Spinal cord (tissue), 10 donors: ENCODE measurements at places on chromosomes 3 and 15.

DNA sequence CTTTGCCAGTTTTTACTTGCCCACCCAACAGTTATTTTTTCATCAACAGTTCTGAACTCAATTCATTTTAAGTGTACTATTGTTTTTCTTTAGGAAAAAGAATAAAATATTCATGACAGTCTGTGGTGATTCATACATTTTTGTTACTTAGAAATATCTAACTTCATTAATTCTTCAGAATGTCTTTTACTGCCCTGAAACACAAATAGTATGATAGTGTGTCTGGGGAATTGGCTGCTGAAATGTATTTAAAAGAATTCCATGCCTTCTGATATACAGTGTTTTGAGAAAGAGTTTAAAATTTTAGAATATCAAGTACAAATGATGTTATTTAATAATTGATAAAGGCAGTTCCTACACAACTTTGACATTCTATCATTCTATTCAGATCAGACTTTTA lies 854.1 kb downstream of the NAALADL2 start:
- no peak overlapping the region for H3K27ac ChIP-seq
- no peak for DNase-seq
- H3K27me3 ChIP-seq, result no peaks in the 10 kb centered on the region
- no peaks in the 10 kb centered on the region for H3K4me1 ChIP-seq
- no peak overlapping the region for H3K4me3 ChIP-seq

- no peaks in the 10 kb centered on the region for H3K4me1 ChIP-seq
- no peaks in the 10 kb centered on the region for H3K36me3 ChIP-seq
- no peak overlapping the region for H3K27ac ChIP-seq
- H3K4me3 ChIP-seq, result no peak overlapping the region
These were observed 21.8 kb upstream of the ATP13A5 start for GRCh38 chr3:193400304-193400703.

DNA sequence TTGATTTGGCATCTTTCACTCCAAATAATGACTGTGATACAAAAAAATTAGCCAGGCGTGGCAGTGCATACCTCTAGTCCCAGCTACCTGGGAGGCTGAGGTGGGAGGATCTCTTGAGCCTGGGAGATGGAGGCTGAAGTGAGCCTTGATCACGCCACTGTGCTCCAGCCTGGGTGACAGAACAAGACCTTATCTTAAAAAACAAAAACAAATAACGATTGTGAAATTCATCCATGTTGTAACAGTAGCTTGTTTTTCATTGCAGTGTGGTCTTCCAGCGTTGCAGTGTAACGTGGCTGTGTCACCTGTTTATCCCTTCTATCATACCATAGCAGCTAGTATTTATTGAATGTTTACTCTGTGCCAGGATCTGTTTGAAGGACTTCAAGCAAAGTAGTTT lies 120.9 kb downstream of the ITPR1 start:
- H3K27ac ChIP-seq, result no peak overlapping the region
- no peaks in the 10 kb centered on the region for H3K4me1 ChIP-seq
- H3K4me3 ChIP-seq, result no peak overlapping the region
- no peak for DNase-seq
- H3K27me3 ChIP-seq, result no peaks in the 10 kb centered on the region

DNA sequence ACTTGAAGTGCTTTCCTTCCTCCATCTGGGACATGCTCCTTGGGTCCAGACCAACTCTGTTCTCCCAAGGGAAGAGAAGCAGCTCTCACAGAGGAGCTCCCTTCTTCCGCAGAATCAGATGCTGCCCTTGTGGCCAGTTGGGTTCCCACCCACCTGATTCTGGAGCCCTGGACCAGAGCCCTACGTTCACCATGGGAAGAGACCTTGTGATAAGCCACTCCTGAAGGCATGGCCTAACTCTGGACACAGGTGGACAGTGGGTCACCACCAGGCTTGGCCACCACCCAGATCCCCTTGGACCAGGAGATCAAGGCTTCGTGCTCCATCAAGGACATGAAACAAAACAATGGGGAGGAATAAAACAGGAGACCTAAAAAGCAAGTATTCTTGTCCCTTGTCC lies 172.2 kb downstream of the RPLP1 start:
- no peaks in the 10 kb centered on the region for H3K27me3 ChIP-seq
- H3K4me1 ChIP-seq, result no peaks in the 10 kb centered on the region
- H3K36me3 ChIP-seq, result no peaks in the 10 kb centered on the region
- H3K4me3 ChIP-seq, result no peak overlapping the region
- DNase-seq, result no peak

- no peak overlapping the region for H3K4me3 ChIP-seq
- H3K27ac ChIP-seq, result peak overlapping the region; percentile 40
- no peak for DNase-seq
- H3K36me3 ChIP-seq, result peaks cover 2% of the 10 kb centered on the region
- H3K4me1 ChIP-seq, result peaks cover 13% of the 10 kb centered on the region
- H3K27me3 ChIP-seq, result no peaks in the 10 kb centered on the region
These were observed 34.3 kb upstream of the ANKDD1A start for GRCh38 chr15:64877435-64877834.

- no peaks in the 10 kb centered on the region for H3K36me3 ChIP-seq
- no peaks in the 10 kb centered on the region for H3K27me3 ChIP-seq
- H3K27ac ChIP-seq, result no peak overlapping the region
- no peak for DNase-seq
These were observed 585.5 kb upstream of the DPPA4 start for GRCh38 chr3:109922856-109923255.

DNA sequence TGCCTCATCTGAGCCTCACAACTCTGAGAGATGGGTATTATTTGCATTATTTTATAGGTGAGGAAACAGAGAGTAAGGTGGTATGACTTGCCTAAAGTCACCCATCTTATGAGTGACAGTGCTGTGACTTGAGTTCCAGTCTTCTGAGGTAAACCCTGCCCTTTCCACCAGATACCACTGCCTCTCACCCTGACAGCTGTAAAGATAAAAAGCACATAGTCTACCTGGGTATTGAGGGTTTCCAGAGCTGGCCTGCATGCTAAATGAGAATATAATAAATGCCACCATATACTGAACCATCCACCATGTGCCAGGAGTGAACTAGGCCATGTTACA lies 25.6 kb downstream of the RASGRP1 start:
- H3K36me3 ChIP-seq, result no peaks in the 10 kb centered on the region
- no peak overlapping the region for H3K4me3 ChIP-seq
- no peak for DNase-seq
- H3K27me3 ChIP-seq, result no peaks in the 10 kb centered on the region

DNA sequence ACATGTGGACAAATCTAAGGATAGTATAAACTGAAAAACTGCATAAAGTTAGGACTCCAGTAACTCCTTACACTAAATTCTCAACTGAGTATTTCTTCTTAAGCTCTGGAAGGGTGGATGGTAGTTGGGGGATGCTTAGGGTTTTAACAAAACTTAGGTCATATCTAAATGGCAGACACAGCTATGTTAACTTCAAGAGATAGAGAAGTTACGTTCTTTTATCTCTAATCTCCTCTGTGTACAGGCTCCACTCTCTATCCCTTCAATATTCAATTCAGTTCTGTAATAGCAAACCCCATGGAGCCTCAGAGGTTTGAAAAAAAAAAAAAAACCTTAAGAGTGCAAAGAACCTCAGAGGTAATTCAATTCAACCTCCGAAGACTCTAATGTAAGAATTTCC lies 3.1 kb downstream of the CMTM6 start:
- H3K27ac ChIP-seq, result no peak overlapping the region
- H3K4me1 ChIP-seq, result peaks cover 7% of the 10 kb centered on the region
- H3K4me3 ChIP-seq, result no peak overlapping the region
- no peak for DNase-seq
- H3K36me3 ChIP-seq, result no peaks in the 10 kb centered on the region
